ENCODE measurements at places on chromosomes 3 and 15.

GRCh38 chr15:23439513-23439912 is 7.5 kb downstream of the GOLGA6L2 start:
- DNase-seq: no peak

- DNase-seq: no peak
Measured at GRCh38 chr15:68274201-68274848, 3.2 kb upstream of the FEM1B start.

DNA sequence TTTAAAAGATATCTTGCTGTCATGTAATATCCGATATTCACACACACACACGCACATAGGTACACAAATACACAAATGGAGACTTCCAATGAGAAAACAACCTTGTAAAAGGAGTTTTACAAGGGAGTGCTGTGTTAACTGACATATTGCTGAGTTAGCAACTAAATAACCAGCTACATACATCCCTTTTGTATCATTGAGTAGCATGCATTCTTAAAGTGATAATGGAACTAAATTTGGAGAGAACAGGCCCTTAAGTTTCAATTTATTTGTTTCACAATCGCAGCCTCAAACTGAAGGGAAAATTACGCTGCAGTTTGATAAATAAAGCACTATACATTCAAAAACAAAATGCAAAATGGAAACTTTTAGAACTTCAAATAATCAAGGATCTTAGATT is 1046.0 kb upstream of the NR2F2 start:
- DNase-seq: no peak

DNA sequence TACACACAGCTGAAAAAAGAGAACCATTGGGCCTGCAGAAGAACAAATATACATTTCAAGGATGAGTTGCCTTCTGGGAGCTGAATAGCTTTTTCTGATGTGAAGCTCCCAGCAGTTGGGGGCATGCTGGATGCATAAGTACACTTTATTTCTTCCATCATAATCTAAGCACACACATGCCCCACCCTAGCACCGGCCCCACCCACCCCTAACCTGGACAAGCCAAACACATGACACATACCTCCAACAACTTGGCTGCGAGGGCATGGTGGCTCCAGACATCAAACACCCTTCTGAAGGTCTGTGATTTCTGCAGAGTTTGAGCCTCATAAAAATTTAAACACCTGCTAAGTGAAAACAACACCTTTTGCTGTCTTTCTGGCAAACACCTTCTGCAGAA is 307.2 kb upstream of the TRIM42 start:
- no peak for DNase-seq

GRCh38 chr3:178847190-178847589 is 224.4 kb downstream of the ZMAT3 start:
- no peak for DNase-seq

GRCh38 chr3:96960661-96961330 is 146.4 kb downstream of the EPHA6 start:
- DNase-seq: no peak

GRCh38 chr3:72487946-72488737 is 360.1 kb downstream of the SHQ1 start:
- no peak for DNase-seq

- DNase-seq: no peak
Measured at GRCh38 chr3:134314588-134315285, 59.5 kb downstream of the AMOTL2 start.

DNA sequence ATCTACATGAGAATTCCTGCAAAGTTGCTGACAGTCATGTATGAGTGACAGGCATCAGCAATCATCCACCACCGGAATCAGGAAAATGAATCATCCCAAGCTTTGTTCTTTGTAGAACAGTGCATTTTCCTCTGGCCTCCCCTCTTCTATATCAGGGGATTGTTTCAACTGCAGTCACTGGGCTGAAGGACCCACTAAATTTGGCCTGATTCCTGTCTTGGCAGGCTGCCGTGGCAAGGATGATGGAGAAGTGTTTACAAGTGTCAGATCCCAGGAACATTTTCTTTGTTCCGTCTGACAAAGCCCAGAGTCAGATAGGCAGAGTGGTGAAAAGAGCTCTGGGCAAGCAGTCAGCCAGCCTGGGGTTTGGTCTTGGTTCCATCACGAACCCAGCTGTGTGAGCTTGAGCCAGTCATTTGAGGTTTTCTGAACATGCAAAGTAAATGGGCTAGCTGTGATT is 175.1 kb upstream of the TSC22D2 start:
- DNase-seq: no peak

DNA sequence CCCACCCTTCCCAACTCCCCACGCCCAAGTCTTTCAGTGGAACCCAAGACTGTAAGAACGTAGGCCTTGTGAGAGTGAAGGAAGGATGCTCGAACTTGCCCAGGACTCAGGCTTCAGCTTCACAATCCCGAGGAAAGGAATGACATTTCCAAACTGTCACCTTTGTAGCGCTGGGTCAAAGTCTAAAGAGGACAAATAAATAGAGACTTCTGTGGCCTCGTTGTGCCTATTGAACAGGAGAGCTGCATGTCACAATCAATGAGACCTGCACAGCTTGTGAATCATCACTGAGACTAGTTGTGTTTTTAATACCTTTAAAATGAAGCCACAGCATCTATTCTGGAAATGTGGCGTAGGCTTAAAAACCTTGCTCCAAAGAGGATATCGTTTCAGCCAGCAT is 222.8 kb upstream of the ST8SIA2 start:
- DNase-seq: no peak

DNA sequence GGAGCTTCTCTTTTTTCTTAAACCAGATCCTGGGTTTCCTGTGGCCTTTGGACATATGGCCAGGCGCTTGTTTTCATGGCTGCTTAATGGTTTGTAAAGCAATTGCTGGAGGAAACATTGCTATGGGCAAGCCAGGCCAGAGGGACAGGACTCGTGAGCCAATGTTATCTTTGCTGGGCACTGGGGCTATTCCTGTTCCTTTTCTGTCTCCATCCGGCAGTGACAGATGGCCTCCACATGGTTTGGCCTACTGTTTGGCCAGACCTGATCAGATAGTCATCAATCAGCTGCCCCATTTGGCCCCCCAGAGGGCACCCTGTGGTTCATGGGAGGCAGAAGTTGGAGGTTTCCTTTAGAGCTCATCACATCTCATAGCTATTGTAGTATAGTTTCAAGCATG is 326.1 kb upstream of the ROPN1 start:
- no peak for DNase-seq

DNA sequence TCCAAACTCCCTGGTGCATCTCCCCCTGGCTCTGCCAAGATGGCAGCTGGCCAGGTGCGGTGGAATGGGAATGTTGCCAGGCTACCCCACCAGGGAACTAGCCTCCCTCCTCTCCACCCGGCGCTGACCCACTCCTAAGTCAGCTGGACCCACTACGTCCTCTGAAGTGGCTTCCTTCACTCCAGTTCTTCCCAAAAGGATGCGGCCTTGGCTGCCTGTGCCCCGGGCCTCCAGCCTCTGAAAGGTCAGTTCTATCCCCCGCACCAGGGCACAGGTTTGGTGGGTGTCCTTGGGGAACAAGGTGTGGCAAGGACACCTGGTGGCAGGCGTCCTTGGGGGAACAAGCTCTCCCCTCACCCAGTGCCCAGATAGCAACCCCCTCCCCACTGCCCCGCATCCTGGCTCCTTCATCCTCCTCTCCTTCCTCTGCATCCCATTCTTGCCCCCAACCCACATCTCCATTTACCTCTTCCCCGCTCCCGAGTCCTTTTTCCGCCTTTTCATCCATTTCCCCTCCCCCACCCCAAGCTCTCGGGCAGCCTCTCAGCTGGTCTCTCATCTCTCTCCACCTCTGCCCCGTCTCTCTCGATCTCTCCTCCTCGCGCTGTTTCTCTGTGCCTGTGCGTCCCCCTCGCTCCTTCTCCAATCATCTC is 54.0 kb downstream of the LHFPL4 start:
- no peak for DNase-seq

- DNase-seq: no peak
Measured at GRCh38 chr3:4748701-4749378, 230.4 kb upstream of the BHLHE40 start.

GRCh38 chr3:3080309-3080708 is 29.9 kb downstream of the IL5RA start:
- DNase-seq: no peak

DNA sequence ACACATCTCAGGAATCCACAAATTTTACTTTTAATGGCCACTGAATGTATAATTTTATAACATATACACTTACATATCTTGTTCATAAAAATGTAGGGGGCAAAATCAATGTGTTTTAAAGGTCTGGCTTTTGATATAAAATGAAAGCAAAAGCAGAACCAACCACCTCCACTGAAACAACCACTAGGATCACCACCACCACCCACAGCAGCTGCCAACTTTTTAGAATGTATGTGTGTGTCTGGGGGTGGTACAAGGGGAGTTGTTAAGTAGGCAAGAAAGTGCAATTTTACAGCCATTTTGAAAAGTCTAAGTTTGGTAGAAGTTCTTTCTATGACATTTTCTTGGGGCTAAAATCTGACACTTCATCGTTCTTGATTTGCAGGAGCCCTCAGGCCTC is 44.0 kb downstream of the OTOL1 start:
- DNase-seq: no peak

DNA sequence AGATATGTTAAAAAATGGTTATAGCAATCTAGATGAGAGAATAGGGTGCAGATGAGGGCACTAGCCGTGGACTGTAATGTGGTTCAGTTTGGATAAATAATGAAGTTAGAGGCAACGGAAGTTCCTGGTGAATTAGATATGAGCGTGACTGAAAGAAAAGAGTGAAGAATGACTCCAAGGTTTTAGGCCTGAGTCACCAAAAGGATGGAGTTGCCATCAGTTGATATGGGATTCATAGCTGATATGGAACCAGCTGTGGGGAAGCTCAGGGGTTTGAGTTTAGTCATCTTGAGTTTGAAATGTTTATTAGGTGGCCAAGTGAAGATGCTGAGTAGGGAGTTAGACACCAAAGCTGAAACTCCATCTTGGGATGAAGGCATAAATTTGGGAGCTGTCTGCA is 66.2 kb downstream of the SSR3 start:
- no peak for DNase-seq

GRCh38 chr15:40932156-40932555 is 3.0 kb downstream of the DLL4 start:
- DNase-seq: peak; percentile 58

DNA sequence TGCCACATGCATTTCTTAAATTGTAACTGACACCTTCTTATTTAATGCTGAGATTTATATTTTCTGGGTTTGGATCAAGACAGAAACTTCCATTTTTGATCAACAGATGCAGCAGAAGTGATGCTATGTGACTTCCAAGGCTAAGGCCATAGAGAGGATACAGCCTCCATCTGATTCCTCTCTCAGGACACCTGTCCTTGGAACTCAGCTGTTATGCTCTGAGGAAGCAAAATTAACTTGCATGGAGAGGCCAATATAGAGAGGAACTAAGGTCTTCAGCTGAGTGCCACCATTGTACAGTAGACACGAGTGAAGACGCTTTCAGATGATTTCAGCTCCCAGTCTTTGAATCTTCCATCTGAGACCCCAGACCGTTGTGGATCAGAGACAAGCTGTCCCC is 296.9 kb upstream of the TBL1XR1 start:
- no peak for DNase-seq

DNA sequence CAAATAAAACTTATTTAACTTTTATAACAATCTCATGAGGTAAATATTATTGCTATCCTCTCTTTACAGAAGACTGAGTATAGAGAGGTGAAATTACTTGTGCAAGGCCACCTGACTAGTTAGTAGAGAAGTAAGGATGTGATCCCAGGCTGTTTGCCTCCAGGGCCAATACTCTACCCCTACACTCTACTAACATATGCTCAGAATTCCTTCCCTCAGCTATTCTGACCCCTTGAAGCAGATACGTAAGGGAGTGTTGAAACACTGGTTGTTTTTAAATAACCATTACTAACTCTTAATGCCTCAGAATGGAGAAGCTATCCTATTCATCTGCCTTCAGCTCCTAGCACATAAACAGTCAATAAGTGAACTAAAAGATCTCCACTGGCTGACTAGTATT is 24.1 kb downstream of the CSTA start:
- no peak for DNase-seq

GRCh38 chr15:35481992-35482391 is 64.0 kb downstream of the DPH6 start:
- DNase-seq: no peak

GRCh38 chr3:193780810-193781478 is 187.9 kb downstream of the OPA1 start:
- peak; percentile 56 for DNase-seq

GRCh38 chr15:41804361-41804760 is 23.5 kb upstream of the JMJD7 start:
- no peak for DNase-seq

- DNase-seq: no peak
Measured at GRCh38 chr3:35954413-35954812, 315.1 kb downstream of the ARPP21 start.

GRCh38 chr15:91556926-91557325 is 296.6 kb upstream of the SLCO3A1 start:
- no peak for DNase-seq

- no peak for DNase-seq
Measured at GRCh38 chr15:31579976-31580375, 253.3 kb downstream of the KLF13 start.

DNA sequence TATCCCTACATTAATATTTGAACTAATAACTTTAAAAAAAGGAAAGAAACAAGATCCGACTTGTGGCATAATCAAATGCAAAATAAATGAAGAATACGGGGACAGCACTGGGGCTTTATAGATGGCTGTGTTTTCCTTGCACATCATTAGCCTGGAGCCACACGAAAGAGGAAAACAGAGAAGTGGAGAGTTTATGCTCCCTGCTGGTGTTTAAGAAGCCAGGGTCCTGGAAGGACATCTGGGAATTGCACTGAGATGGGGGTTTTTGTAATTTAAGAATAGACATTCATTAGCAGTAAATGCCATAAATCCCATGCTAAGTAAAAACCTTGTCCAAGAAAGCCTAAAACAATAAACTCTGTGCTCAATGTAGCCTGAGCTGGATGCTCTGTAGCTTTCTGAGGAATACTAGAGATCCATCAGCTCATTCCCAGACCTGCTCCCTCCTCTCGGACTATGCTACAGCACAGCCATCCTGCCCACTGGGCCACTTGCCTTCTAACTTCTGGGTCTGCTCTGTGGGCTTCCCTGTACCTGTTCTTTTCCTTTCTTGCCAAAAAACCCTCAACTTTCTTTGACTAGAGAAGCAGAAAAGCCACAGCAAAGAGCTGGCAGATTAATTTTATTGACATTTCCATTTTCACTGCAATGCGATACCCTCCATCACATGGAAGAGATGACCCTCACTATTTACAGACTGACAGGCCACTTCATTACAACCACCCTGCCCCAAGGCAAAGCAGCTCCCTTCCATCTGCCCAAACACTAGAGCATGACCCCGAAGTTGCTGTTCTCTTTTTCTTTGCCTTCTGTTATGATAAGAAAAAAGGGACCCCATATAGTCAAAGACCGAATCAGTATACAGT is 62.3 kb downstream of the MEIS2 start:
- DNase-seq: no peak

All from GM20000 (cell line).